ENCODE measurements at places on chromosomes 6 and 20.

- DNase-seq = peak; percentile 4
Observed at GRCh38 chr20:53080969-53081871, 109.1 kb downstream of the TSHZ2 start.

DNA sequence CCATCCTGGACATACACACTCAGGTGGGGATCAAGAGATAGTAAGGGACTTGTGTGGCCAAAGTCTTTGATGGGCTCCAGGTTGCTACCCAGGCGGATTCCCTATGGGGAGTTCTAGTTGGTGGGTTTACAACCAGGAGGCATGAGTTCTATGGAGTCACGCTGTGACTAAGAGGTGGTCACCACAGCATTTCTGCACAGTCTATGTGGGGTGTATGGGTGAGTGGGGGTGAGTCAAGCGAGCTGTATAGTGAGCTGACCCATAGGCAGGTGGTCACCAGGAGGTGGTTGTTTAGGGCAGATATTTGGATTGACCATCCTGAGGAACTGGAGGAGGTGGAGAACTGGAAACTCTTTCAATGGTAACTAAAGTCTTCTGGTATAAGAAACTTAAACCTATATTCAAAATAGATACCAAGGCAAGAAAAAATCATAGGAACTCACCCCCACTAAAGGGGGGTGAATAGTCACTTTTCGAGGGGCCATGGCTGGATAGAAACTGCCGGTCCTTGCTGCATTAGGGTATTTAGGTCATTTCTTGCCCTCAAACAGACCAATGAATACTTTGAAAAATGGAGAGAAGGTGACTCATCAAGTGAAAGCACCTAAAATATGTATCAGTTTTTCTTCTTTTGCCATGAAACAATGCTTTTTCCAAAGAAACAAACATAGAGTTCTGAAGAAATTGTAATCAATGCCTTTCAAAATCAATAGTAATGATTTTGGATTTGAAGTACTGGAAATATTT, 84.3 kb upstream of the NRN1 start:
- no peak for DNase-seq

DNA sequence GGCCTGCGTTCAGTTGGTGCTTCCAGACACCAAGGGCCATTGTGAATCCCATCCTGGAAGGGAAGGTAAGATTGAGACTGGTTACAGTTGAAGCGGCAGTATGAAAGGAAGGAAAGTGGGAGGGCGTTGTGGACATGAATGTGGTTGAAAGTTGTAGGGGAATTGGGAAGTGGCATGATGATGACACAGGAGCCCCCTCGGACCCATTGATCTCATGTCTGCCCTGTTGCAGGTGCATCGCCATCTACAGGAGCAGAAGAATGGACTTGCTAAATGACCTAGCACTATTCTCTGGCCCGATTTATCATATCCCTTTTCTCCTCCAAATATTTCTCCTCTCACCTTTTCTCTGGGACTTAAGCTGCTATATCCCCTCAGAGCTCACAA, 5.5 kb downstream of the HLA-DQA1 start:
- no peak for DNase-seq

GRCh38 chr6:170080828-170081371, 210.0 kb downstream of the DLL1 start:
- DNase-seq = no peak

GRCh38 chr6:47247227-47247797, 62.4 kb downstream of the TNFRSF21 start:
- no peak for DNase-seq

DNA sequence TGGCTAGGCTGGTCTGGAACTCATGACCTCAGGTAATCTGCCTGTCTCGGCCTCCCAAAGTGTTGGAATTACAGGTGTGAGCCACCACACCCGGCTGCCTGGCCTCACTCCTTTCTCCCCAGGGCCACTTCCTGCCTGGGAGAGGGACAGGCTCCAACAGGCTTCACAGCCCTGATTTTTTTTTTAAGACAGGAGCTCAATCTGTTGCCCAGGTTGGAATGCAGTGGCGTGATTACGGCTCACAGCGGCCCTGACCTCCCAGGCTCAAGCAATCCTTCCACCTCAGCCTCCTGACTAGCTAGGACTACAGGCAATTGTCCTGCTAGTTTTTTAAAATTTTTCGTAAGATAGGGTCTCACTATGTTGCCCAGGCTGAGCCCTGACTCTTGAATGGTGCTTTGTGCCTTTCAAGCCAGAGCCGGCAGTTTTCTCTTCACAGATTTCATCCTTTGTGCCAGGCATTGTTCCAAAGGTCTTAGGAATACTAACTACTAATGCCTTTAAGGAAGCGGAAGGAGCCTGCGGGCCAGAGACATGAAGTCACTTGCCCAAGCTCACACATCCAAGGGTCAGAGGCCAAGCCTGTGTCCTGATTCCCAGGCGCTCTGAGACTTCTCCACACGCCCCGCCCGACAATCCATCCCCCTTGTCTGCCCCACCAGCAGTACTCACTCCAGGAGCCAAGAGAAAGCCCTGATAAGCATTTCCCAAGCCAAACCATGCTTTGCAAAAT, 19.2 kb downstream of the CAPN11 start:
- DNase-seq = no peak

GRCh38 chr6:170279977-170280688, 10.7 kb downstream of the DLL1 start:
- DNase-seq = no peak

- DNase-seq = no peak
Observed at GRCh38 chr6:20340068-20340848, 61.4 kb upstream of the E2F3 start.

DNA sequence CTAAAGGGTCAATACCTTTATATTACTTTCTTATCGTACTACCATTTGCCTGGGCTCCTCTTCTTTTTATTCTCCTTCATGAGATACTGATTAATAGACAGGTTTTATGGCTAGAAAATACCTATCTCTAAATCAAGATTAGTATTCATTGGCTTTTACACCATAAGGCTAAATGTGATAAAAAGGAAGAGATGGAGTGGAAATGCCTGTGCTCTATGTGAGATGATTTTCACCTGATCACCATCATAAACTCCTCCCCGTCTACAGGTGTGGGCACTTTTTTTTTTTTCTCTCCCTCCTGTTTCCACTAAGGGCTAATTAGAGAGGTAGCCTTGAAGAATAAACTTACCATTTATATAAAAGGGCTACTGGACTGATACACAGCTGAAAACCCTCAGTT, at the start of gene GLYATL3:
Gene GLYATL3, plus strand, starts transcription at position 301 of the 400 bp plus-strand sequence. CDS start 12,068 bp downstream, outside the sequence.
- DNase-seq = no peak

GRCh38 chr6:144262470-144263369, 22.4 kb upstream of the UTRN start:
- DNase-seq = no peak

- no peak for DNase-seq
Observed at GRCh38 chr20:8854571-8854970, 214.3 kb upstream of the PLCB4 start.

GRCh38 chr6:46263707-46264086, 92.9 kb upstream of the ENPP5 start:
- DNase-seq = no peak

DNA sequence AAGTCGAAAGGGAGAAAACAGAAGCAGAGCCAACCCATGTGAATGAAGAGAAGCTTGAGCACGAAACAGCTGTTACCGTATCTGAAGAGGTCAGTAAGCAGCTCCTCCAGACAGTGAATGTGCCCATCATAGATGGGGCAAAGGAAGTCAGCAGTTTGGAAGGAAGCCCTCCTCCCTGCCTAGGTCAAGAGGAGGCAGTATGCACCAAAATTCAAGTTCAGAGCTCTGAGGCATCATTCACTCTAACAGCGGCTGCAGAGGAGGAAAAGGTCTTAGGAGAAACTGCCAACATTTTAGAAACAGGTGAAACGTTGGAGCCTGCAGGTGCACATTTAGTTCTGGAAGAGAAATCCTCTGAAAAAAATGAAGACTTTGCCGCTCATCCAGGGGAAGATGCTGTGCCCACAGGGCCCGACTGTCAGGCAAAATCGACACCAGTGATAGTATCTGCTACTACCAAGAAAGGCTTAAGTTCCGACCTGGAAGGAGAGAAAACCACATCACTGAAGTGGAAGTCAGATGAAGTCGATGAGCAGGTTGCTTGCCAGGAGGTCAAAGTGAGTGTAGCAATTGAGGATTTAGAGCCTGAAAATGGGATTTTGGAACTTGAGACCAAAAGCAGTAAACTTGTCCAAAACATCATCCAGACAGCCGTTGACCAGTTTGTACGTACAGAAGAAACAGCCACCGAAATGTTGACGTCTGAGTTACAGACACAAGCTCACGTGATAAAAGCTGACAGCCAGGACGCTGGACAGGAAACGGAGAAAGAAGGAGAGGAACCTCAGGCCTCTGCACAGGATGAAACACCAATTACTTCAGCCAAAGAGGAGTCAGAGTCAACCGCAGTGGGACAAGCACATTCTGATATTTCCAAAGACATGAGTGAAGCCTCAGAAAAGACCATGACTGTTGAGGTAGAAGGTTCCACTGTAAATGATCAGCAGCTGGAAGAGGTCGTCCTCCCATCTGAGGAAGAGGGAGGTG, 38.7 kb downstream of the ZBTB2 start:
- no peak for DNase-seq

DNA sequence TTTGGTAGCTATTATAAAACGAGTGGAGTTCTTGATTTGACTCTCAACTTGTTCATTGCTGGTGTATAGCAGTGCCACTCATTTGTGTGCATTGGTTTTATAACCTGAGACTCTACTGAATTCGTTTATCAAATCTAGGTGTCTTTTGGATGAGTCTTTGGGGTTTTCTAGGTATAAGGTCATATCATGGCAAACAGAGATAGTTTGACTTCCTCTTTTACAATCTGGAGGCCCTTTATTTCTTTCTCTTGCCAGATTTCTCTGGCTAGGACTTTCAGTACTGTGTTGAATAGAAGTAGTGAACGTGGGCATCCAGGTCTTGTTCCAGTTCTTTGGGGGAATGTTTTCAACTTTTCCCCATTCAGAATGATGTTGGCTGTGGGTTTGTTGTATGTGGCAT, 38.8 kb downstream of the SUMO4 start:
- no peak for DNase-seq

- no peak for DNase-seq
Observed at GRCh38 chr6:111603040-111603439, 2.6 kb downstream of the TRAF3IP2 start.

- no peak for DNase-seq
Observed at GRCh38 chr6:141316236-141316635, 816.5 kb upstream of the GJE1 start.

DNA sequence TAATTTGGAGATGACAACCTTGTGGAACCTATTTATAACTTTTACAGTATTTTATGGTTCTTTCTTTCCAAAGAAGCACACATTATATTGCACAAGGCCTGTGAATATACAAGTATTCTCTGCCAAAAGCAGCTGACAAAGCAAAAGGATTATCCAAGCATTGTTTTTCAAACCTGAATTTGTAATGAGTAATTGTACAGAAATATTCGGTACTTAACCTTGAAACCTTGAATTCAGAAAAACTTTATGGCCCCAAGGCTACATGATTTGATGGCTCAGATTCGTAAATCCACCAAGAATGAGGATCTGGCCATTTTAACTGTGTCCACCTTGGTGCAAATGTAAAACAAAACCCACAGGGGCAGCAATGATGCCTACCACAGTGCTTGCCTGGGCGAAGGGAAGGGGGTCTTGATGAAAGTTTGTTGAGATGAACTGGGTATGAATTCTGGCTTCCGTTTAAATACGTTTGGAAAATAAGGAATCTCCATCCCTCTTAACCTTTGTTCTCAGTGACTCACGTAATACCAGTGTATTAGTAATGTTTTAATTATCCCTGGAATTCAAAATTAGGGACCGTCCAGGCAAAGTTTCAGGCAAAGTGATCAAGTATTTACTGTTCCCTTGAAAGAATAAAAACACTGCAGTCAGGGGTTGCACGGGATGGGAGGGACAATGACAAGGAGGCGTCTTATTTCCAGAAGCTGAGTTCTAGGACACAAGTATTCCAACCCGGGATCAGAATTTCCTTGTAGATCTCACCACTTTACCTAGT, 2.7 kb upstream of the RBM24 start:
- no peak for DNase-seq

- no peak for DNase-seq
Observed at GRCh38 chr6:144246988-144247387, 38.1 kb upstream of the UTRN start.

- no peak for DNase-seq
Observed at GRCh38 chr6:148513145-148514071, 170.8 kb downstream of the SASH1 start.

GRCh38 chr6:163634211-163635171, 220.0 kb downstream of the QKI start:
- DNase-seq = no peak

DNA sequence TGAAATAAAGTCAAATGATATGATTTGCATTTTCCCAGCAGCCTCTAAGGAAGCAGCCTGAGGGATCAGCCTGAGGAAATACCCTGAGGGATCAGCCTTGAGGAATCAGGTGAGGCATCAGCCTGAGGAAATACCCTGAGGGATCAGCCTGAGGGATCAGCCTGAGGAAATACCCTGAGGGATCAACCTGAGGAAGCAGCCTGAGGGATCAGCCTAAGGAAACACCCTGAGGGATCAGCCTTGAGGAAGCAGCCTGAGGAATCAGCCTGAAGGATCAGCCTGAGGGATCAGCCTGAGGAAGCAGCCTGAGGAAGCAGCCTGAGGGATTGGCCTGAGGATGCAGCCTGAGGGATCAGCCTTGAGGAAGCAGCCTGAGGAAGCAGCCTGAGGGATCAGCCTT, 669.7 kb upstream of the AGPAT4 start:
- no peak for DNase-seq

DNA sequence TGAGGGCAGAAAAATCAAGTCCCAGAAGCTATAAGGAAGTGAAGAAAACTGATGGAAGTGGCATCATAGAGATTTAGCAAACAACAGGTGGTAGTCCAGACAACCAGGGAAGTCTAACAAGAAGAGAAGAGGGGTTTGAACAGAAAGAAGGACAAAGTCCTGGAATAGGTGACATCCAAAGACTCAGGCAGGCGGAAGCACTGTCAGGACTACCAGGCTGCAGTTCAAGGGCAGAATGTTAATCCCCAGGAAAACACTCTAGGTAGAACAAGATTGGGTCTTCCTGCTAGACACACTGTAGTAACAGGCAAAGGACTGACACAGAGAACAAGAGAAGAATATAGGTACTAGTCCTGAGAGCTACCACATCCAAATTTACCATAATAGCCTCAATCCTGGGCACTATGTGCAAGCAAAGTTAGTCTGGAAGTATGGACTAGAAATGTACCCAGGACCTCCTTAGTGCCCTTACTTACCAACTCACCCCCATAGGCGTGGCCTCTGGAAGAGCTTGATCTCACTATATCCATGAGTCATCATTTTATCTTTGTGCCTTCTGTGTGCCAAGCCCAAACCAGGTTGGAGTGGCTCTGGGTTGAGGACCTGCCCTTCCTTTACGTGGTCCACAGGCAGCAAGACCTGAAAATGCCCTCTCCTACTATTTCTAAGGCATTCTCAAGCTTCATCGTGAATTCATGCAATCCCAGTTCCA, 2.2 kb upstream of the EPB41L2 start:
- no peak for DNase-seq

- DNase-seq = no peak
Observed at GRCh38 chr20:61044499-61044898, 207.6 kb upstream of the CDH4 start.

DNA sequence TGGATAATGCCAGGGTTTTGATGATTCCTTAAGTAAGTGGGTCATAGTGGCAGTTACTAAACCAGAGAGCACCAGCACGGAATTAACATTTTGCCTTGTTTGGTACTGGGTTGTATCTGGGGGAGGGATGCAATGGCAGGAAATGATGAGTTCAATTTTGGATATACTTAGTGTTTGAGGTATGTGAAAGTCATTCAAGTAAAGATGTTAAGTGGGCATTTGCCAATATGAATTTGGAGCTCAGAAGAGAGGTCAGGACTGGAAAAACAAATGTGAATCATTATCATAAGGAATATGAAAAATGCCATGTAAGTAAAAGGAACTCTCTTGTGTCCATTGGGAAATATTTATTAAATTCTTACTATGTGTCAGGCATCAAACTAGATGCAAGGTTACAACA, 6.2 kb downstream of the PXT1 start:
- no peak for DNase-seq

All from activated naive CD4-positive, alpha-beta T cell (primary cell).